ENCODE measurements at places on chromosomes 2 and 18.

- DNase-seq = no peak
Observed at GRCh38 chr18:31490387-31490786, 7.6 kb upstream of the DSG2 start.

GRCh38 chr2:226799211-226799975 lies at the start of gene IRS1:
Gene IRS1, minus strand, starts transcription at chr2:226799820. Its CDS starts 1,082 bp downstream, at chr2:226798738.
- peak; percentile 79 for DNase-seq

DNA sequence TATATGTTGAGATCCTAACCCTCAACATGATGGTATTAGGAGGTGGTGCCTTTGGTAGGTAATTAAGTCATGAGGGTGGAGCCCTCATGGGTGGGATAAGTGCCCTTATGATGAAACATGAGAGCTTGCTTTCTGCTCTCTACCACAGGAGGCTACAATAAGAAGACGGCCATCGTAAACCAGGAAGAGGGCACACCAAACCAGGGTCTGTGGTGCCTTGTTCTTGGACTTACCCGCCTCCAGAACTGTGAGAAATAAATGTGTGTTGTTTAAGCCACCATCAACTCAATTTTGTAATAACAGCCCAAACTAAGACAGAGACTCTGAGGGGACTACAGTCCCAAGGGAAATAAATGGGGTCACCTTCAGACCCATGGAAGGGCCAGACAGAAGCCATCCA lies 52.3 kb downstream of the IRS1 start:
- DNase-seq = no peak

DNA sequence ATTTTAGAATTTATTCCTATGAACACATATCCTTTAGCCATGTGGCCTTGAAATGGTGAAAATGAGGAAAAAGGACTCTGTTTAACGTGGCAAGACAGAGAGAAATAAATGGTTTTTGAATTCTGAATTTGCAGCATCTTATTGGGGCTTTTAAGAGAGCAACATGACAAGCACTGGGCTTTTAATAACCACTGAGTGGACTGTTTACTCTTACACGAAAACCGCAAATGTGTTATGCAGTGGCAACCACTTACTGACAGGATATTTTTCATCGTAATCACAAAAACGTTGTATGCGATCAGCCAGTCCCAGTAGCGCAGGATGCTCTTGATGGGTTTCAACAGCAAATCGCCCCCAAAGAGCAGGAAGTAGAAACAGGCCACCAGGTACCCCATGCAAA lies 226.6 kb downstream of the NAPG start:
- peak; percentile 35 for DNase-seq

GRCh38 chr18:24546307-24546706 lies 85.9 kb downstream of the HRH4 start:
- DNase-seq = no peak

GRCh38 chr2:151843691-151844061 lies 15.5 kb upstream of the ARL5A start:
- DNase-seq = peak; percentile 43

GRCh38 chr2:234980451-234981187 lies 28.8 kb downstream of the SH3BP4 start:
- no peak for DNase-seq

DNA sequence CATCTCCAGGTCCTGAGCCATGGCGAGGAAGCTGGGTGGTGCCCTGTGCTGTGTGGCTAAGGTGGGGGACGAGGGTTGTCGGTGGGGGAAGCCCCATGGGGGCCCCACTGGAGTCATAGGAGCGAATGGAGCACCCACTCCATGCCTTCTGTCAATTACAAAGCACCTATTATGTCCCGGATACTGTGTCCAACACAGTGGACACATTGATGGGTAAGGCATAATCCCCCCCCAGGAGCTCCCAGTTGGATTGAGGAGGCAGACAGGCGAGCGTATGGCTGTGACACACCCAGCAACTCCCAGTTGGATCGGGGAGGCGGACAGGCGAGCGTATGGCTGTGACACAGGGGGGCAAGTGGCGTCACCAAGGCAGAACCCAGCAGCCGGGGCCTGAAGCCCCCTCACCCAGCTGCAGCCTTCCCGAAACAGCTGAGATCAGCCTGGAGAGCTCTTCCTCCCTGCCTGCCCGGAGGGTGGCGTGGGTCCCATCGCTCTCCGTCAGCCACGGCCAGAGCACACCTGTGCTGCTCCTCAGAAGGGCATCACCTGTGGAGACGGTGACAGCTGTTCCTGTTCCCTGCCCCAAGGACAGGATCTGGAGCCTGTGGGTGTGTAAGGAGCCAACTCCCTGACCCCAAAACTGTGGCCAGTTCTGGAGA lies 69.6 kb downstream of the HPCAL1 start:
- no peak for DNase-seq

DNA sequence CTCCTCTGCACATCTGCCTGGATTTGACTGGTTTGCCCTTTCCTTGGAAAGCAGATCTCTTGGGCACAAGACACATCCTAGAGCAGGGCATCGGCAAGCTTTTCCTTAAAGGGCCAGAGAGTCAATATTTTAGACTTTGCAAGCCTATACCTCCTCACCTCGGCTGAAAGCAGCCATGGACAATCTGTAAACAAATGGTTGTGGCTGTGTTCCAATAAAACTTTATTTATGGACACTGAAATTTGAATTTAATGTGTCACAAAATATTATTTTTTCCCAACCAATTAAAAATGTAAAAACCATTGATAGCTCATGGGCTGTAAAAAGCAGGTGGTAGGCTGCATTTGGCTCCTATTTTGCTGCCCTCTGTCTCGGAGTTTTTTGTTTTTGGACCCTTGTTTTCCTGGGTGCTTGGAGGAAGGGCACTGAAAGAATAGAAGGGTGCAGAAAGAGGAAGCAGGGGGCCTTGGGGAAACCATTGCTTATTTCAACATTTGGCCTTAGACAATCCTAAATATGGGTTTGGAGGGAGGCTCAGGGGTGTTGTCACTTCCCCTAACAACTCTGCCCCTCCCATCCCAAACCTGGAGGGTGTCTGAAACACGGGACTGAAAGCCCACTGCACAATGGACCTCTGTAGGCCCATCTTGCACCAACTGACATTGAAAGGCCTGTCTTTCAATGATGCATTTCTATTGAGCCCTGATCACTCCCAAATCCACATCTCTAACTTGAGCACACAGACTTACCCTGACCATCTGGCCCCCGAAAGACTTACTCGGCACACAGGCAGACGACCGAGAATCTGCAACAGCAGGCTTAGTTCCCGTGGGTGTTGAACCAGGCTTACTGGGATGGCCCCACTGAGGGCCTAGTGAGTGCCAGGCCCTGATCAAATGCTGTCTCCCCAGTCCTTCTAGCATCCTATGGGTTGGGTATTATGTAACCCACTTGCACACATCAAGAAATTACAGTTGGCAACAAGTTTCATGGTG lies 7.1 kb upstream of the ZFP36L2 start:
- no peak for DNase-seq

DNA sequence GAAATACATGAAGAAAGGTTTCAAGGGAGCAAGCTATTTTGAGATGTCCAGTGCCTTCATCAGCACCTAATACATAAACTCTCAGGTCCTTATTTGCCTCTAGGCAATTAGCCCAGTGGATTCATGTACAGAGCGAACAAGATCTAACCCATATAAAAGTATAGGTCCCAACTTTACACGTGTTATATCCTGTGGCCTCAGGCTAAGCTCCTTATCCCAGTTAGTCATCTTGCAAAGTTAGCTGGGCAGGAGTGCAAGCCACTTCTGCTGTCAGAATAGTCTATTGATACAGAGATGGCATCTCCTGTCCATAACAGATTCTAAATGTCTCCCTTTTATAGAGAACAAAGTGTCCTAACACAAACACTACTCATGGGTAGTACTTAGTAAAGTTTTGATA lies 203.9 kb upstream of the PIK3C3 start:
- no peak for DNase-seq

DNA sequence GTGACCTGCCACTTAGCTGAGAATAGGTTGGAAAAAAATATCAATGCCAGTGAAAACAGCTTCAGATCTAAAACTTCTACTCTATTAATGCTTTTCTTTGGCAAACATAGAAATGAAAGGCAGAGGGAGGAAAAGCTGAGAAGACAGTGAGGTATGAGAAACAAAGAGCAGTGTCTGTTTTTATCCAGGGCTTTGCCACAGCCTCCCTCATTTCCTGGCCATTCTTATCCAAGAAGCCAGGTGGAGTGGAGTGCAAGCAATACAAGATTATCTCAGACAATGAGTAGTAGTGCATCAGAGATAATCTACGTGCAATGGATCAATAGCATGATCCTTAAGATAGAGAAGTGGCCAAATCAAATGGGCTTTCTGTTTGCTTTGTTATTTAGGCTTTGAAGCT lies 808.7 kb upstream of the PIK3C3 start:
- DNase-seq = no peak

GRCh38 chr2:41932241-41933045 lies 115.4 kb upstream of the PKDCC start:
- DNase-seq = peak; percentile 95

DNA sequence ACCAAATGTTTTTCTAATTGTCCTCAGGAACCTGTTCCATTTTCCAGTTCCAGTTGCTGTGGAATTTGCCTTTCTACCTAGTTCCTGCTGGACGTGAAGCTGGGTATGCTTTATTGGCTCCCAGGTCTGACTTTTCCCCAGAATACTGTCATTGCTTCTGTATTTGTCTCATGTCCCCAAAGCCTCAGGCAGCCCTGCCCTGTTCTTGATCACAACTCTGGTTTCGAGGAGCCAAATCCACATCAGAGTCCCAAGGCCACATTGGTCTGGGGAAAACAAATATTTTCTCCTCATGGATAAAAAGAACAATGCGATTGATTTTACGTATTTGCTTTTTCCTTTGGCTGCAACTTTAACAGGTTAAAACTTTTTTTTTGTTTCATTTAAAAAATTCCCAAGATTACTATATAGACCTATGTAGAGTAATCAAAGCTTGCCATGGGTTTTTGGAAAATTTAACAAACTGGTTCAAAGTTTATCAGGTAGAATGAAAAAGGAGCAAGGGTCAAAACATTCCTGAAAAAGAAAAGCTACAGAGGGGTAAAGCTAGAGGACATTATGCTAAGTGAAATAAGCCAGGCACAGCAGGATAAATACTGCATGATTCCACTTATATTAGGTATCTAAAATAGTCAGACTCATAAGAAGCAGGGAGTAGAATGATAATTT lies 85.2 kb downstream of the MDH1 start:
- DNase-seq = no peak

DNA sequence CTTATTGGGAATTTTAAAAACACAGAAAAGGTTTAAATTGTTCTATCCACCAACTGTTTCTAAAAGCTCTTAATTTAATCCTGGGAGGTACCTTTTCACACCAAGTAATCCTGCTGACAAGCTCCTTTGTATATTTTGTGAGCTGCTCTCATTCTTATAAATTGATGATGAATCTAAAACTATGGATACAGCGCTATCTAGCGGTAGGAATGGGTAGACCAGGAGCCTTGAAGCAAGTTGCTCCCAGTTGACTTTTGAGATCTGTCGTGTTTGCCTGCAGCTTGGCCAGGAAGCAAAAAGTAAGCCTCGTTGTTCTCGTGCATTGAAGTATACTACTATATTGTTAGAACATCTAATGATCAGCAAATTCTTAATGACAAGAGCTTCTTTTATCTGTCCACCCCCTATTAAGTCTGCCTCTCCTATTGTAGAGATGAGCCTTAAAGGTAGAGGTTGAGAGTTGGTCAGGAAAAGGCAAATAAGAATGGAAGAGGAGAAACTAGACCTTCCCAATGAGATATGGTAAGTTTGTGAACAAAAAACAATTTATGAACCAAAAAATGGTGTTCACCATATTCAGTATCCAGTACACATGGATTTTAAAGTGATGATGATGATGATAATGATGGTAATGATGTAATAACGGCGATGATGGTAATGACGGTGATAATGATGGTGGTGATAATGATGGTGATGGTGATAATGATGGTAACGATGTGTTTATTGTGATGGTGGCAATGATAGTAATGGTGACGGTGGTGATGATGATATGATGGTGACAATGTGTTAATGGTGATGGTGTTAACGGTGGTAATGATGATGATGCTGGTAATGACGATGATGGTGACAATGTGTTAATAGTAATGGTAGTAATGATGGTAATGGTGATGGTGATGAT lies 212.1 kb upstream of the NCKAP5 start:
- DNase-seq = peak; percentile 65

- DNase-seq = no peak
Observed at GRCh38 chr2:119775102-119775501, 15.4 kb downstream of the PTPN4 start.

- no peak for DNase-seq
Observed at GRCh38 chr2:233064530-233065199, 4.5 kb downstream of the INPP5D start.

- DNase-seq = no peak
Observed at GRCh38 chr18:29250259-29250658, 1073.3 kb upstream of the CDH2 start.

- DNase-seq = no peak
Observed at GRCh38 chr2:160557903-160558302, 64.3 kb upstream of the RBMS1 start.

- DNase-seq = no peak
Observed at GRCh38 chr18:42174909-42175308, 219.9 kb downstream of the PIK3C3 start.

DNA sequence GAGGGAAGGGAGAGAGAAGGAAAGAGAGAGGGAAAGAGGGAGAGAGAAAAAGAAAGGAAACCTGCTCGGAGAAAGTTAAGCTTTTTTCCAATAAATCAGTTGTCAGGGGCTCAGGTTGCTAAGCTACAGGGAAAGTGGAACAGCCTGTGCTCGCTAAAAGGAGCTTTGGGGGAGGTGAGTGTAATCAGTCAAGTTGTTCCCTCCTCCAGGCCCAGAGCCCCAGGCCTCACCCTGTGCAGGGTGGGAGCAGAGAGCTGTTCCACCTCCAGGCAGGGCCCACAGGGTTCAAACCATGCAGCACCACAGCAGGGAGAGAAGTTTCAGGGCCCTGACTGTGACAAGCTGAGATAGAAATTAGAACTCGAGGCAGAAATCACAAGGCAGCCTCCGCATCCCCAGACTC lies 56.4 kb upstream of the PPP1CB start:
- DNase-seq = no peak

GRCh38 chr2:233456111-233456510 lies 101.8 kb downstream of the DGKD start:
- no peak for DNase-seq

DNA sequence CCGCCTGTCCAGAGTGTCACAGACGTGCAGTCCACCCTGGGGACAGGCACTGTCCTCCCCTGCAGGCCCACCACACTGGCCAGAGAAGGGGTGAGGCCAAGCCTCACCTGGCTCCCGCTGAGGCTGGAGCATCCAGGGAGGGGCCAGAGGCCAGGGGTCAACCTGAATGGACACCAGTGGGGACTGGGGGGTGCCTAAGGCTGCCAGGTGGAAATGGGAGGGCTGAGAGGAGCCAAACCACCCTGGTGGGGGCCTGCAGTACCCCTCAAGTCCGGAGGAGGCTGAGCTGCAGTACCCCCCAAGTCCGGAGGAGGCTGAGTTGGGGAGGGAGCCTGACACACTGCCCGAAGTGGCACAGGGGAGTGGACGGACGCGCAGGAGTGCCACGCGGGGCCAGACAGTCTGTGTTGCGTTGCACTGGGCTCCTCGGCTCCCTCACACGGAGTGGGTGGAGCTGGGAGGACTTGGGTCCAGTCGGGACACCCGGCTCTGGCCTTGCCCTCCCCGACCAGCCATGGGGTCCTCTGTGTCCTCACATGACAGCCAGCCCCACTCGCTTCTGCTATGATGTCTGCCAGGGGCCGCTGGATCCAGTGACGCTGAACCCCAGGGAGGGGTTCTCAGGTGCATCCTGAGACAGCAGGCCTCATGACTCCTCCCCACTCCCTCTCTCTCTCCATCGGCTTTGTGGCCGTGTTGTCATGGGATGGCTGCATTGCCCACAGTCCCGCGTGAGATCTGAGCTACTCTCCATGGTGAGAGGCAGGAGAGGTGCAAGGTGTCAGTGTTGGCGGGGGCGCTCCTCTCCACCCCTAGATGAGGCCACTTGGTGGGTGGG lies 22.3 kb upstream of the GPC1 start:
- DNase-seq = no peak
